ENCODE measurements at places on chromosomes 16 and 17.

- no peak for DNase-seq
These were observed 215.9 kb downstream of the RPTOR start for GRCh38 chr17:80760511-80760911.

- no peak for DNase-seq
These were observed 85.5 kb downstream of the SSH2 start for GRCh38 chr17:29844339-29845048.

- no peak for DNase-seq
These were observed 9.1 kb downstream of the FOXK2 start for GRCh38 chr17:82528484-82529265.

DNA sequence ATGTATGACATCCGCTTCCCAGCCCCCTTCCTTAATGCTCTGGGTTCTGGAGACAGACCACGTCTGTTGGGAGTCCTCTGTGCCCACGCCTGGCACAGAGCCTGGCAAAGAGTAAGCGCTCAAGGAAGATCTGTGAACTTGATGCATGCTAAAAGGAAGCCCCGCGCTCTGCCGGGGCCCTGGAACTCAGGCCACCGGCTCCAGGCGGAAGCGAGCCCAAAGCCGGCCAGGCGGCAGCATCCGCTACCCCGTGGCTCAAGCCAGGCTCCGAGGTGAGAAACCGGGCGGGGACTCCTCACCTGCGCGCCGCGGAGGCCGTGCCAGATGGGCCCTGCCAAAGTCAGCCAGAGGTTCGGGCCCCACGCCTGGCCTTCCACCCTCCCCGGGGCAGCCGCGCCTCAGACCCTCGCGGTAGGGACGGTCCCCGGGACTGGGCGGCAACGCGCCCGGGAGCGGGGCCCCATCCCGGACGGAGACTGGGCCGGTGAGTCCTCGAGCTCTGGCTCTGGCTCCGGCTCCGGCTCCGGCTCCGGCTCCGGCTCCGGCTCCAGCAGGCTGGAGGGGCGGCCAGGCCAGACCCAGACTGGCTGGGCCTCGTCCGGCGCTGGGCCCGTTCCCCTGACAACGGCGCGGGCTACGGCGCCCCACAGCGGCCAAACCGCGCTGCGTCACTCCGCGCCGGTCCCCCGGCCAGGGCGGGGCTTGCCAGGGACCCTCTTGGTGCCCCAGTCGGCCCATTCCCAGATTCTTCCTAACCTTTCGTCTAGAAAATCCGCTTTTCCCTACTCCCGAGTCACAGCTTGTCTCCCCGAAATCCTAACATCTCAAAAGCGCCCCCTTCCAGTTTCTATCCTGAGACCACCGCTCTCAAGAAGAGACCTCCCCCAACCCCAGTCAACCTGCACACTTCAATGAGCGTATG lies at the start of gene ZDHHC1:
TSS of gene ZDHHC1 (minus strand) at position 606 of the 922 bp plus-strand sequence. CDS start 8,702 bp downstream, outside the sequence.
- no peak for DNase-seq

DNA sequence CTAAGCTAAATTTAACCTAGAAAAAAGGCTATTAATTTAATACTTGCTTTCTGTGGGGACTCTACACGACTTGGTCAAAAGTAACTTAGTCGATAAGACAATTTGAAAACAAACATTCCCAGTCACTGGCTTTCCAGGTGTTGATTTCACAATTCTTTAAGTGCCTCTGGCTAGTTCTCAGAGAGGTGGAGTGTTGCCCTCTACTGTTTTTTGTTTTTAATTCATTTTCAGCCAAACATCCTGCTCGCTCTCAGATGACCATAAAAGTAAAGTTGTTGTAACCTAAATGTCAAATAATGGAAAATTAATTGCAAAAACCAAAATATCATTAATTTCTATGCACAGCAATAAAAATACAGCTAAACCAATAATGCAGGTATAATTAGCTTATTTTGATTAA lies 107.1 kb downstream of the MYO1D start:
- DNase-seq: no peak

DNA sequence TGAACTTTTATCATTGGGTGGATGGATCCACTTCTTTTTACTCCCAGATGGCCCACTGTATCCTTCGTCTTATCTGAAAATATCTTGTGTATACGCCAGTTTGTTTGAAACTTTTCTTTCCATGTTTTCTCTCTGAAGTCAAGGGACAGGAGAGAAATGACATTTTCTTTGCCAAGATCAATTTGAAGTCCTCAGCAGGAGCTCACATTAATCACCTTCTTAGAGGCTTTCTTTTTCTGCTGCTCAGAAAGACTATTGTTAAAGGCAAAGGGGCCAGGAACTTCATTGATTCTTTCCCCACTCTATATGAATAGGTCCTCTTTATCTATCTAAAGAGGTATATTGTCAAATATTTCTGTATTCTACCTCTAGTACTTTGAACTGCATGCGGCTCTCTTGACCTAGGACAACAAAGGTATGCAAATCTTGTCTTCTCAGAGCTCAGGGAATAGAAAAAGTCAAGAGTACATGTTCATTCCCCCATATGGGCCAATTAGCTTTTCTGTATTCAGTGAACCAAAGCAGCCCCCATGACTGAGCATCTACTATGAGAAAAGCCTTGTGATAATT lies 583.3 kb downstream of the HS3ST4 start:
- no peak for DNase-seq

DNA sequence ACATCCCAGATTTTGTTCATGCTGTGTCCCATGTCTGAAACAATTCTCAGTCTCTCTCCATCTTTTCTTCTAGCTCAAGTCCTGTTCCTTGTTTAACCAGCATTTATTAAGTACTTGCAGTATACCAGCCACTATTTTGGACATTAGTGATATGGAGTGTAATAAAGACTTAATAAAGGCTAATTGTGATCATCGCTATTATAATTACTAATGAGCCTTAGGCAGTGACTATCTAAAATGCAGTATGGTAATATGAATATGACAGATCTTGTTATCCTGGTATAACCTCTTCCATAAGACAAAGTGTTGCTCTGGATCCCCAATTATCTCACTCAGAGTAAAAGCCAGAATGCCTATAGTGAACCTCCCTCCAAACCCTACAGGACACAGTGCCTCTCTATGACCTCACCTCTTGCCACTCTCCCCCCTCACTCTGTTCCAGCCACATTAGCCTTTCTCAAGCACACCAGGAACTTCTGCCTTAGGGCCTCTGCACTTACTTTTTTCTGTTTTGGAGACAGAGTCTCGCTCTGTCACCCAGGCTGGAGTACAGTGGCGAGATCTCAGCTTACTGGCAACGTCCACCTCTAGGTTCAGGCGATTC lies 1.8 kb upstream of the FLOT2 start:
- DNase-seq: no peak

GRCh38 chr17:20852239-20852989 lies 190.4 kb downstream of the USP22 start:
- DNase-seq: no peak

- no peak for DNase-seq
These were observed 146.2 kb downstream of the PARN start for GRCh38 chr16:14483819-14484385.

DNA sequence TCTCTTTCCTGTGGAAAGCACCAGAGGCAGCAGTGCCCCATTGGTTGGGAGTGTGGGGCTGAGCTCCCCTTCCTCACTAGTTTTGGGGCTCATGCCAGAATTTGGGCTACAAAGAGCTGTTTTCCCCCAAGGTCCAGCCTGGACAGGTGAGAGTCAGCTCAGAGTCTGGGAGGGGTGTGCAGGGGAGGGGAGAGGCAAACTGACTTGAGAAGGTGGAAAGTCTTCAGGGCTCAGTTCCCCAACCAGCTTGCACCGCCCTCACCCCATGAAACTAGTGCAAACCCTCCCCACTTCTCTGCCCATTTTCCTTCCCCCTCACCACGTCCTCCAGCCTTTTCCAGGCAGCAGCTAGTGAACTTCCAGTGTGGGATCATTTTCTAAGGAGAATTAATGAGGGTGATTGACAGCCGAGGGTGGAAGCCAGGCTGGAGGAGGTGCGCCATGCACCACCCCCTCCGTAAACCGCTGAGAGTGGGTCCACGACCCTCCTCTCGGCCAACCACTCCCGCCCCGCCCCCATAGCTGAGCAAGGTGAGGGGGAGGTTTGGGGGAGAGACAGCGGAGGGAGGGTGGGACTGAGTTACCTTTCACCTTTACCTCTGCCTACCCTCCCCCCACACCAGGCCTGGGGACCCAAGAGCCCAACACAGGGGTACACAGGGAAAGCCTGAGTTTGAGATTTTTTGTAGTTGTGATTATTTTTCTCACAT lies 6.2 kb upstream of the DLX4 start:
- no peak for DNase-seq

DNA sequence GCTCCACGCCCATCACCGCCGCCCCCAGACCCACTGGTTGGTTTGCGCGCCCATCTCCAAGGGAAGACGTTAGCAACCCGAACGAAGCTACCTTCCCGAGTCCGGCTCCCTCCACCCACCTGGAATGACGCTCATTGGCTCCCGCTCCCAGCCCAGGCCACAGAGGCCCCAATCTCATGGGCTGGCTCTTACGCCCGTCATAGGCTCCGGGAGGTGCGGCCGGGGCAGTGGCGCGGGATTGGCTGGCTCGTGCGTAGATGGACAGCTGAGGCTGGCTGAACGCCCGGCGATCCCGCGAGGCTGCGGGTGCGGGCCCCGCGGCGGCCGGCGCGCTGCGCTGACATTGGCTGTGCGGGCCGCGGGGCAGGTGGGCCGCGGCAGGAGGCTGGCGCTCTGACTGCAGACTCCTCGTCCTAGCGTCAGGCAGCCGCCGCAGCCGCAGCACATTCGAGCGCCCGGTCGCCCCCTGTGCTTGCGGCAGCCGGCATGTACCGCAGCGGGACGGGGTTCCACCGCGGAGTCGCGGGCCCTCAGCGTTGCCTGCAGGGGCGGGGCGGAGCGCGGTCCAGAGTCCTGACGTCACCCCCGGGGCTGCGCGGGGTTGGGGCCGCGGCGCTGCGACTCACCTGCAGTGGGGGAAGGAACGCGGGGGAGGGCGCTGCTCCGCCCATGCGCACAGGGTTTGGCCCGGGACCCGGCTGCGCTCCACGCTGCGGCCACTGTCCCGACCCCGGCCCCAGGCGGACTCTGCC lies 453 bp upstream of the MYH10 start:
- peak; percentile 79 for DNase-seq

GRCh38 chr16:56414366-56414765 lies 11.0 kb downstream of the AMFR start:
- DNase-seq: no peak

DNA sequence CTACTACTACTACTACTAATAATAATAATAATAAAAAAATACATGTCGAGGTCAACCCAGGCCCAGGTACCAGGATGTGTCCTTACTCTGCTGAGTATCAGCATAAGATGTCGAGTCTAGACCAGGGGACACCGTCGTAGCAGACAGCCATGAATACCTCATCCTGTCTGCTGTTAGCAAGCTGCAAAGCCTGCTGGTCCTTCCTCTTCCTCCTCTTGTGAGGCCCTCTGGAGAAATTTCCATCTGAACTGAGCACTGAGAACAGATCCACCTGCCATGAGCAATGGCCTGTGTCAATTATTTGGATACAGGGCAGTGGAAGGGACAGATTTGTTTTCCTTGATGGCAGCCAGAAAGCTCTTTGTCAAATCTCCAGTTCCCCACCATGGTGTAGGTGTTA lies 168.5 kb downstream of the XYLT1 start:
- DNase-seq: no peak

- DNase-seq: no peak
These were observed 575.7 kb upstream of the CDH11 start for GRCh38 chr16:65697521-65697920.

DNA sequence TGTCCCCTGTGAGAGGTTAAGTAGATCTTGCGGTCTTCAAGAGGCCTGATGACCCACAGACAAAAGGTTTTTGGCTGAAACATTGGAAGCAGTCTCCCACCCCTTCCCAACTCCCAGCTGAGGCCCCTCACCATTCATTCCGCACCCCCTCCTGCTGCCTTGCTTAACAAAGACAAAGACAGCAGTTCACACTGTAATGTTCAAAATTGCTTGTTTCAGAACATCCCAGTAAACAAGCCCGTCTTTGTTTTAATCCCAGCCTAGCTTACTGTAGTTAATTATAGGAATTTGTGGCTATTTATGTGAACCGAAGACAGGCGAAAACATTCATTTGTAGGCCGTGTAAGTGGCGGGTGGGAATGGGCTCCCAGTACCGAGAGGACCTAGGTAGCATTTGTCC lies 55.7 kb downstream of the IRX5 start:
- no peak for DNase-seq

GRCh38 chr17:42252597-42253550 lies 23.3 kb downstream of the STAT5B start:
- no peak for DNase-seq

DNA sequence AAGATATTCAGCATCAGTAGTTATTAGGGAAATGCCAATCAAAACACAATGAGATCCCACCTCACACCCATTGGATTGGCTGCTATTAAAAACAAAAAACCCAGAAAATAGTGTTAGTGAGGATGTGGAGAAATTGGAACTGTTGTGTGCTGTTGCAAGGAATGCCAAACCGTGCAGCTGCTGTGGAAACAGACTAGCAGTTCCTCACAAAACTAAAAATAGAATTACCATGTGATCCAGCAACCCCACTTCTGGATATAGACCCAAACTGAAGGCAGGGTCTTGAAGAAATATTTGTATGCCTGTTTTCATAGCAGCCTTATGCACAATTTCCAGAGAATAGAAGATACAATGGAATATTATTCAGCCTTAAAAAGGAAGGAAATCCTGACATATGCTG lies 46.0 kb downstream of the FOXK2 start:
- no peak for DNase-seq

DNA sequence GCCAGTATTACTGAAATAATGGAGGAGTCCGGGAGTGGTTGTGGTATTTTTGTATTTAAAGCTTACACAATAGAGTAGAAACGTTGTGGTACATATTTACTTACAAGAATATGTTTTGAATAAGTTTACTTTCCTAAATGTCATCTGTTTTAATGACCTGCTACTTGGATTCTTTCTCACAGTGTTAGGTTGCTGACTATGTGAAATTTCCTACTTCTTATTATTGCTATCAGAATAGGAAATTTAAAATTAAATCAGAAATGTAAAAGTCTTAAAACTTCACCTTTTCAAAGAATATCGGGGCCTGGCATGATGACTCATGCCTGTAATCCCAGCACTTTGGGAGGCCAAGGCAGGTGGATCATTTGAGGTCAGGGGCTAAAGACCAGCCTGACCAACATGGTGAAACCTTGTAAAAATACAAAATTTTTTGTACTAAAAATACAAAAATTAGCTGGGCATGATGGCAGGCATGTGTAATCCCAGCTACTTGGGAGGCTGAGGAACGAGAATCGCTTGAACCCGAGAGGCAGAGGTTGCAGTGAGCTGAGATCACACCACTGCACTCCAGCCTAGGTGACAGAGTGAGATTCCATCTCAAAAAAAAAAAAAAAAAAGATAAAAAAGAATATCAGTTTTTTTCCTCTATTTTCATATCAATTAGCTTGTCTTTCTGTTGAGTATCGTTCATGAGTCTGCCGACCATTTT lies 77.8 kb downstream of the VMP1 start:
- no peak for DNase-seq

- DNase-seq: no peak
These were observed 52.7 kb downstream of the CDRT4 start for GRCh38 chr17:15414532-15415306.

DNA sequence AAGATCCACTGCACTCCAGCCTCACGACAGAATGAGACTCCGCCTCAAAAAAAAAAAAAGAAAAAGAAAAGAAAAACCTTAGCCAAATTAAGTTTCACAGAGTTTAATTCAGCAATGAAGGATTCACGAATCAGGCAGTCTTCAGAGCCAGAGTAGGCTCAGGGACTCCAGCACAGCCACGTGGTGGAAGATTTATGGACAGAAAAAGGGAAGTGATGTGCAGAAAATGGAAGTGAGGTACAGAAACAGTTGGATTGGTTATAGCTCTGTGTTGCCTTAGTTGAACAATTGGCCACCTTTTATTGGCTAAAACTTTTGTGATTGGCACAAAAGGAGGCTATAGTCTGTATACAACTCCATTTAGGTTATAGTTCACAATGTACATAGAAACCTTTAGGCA lies 256.6 kb downstream of the HS3ST3B1 start:
- no peak for DNase-seq

GRCh38 chr17:50064253-50065001 lies 8.5 kb downstream of the ITGA3 start:
- DNase-seq: no peak

Data from cortex of kidney (tissue), 1 donor.